ENCODE measurements at places on chromosomes 7 and 10.

DNA sequence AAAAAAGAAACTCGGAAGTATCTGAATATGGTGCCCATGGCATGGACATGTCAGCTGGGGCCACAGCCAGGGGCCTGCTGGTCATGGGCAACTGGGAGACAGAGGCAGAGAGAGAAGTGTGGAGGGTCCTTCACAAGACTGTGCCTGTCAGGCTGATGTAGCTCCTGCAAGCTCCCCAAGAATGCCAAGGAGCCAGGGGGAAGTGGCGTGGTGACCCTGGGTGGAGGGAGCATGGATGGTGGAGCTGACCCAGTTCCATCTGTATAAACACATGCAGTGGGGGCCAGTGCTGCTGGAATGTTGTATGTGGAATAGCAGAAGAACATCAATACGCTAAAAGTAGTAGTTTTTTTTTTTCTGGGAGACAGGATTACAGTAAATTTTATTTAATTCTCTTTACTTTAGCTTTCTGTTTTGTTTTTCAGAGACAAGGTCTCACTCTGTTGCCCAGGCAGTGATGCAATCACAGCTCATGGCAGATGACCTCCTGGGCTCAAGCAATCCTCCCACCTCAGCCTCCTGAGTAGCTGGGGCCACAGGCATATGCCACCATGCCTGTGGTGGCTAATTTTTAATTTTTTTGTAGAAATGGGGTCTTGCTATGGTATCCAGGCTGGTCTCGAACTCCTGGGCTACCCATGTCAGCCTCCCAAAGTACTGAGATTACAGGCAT, 10.5 kb upstream of the ZMIZ2 start:
- no peak for DNase-seq

DNA sequence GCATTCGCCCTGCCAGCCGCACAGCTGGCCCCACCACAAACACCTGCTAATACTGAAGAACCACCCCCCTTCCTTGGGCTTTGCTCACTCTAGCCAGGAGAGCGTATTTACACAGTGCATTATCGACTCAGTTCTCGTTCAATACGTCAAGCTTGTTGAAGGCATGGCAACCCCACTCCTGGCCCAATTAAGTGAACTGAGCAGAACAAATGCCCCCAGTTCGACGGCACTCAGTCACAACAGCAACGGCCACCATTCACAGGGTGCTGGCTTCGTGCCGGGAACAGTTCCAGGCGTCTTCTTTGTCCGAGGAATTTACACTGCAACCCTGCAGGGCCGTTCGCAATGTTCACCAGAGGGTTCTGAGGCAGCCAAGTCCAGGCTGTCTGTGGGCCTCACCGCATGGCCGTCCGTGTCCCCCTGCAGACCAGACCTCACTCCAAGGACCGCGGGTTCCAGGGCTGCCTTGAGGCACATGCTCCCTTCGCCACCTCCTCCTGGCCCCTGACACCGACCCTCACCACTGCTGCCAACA, 175.3 kb downstream of the DIP2C start:
- DNase-seq = no peak

DNA sequence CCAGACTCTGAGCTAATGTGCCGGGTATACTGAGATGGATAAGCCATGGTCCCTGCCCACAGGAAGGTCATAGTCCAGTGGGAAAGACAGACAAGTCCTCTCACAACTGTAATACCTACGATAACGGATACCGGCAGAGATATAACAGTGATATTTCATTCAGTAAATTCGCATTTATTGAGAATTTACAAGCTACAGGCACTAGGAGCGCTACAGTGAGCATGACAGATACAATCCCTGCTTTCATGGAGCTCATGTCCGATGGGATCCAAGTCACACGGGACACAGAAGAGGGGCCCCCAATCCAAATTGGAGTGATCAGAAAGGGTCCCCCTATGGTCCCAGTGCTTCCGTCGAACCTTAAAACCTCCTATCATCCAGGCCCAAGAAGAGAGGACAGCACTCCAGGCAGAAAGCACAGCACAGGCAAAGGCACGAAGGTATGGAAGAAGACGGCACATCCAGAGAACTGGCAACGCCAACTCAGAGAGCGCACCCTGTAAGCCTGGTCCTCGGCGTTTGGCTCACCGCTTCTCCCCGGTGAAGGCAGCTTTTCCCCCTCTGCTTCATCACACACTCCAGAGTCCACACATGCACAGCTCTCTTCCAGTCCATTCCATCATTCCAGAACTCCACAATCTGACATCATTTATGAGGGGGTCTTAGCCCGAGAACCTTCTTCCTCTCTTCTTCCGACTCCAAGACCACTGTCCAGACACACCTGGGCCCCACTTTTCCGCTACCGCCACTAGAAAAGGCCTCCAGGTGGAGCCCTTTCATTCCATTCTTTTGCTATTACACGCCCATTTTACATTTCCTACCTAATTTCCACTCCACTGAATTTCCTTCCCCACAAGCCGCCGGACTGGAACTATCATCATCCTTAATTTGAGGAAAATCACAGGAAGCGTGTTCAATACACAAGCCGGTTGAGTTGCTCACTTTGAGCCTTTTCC, 47.8 kb upstream of the NKX2-3 start:
- DNase-seq = no peak

DNA sequence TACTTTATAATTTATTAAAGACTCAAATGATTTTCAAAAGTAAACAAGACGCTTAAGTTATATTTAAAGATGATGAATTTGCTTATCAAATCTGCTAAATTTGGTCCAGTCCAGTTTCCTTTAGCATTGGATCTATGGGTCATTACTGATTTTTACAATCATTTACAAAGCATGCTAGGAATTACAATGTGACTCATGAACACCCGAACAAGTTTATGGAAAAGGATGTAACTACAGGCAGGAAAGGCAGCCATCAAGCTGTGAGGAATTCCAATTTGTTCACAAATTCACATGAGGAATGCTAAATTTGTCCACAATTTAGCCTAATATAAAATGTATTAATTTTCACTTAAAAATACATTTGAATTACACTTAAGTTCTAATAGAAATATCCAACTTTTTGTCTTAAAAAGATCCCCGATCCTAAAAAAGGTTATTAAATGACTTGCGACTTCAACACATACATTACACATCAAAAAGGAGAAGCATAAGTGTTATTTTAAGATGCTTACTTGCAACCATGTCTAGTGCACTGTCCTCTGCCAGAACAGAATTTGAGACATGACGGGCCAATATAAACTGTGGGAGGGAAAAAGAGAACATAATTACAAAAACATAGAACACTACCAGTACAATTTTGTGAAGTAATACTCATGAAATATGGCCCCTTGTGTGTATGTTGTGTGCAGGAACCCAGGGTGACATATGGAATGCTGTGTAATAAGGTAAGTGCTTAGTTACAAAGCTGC, 194.2 kb upstream of the SLC26A5 start:
- no peak for DNase-seq

Data from CD8-positive, alpha-beta T cell (primary cell).